ENCODE measurements at places on chromosomes 3 and 15. TPM values are rescaled to one million over a fixed set of nuclear protein-coding genes. Genes with fewer than 3 reads are reported as not detected.

DNA sequence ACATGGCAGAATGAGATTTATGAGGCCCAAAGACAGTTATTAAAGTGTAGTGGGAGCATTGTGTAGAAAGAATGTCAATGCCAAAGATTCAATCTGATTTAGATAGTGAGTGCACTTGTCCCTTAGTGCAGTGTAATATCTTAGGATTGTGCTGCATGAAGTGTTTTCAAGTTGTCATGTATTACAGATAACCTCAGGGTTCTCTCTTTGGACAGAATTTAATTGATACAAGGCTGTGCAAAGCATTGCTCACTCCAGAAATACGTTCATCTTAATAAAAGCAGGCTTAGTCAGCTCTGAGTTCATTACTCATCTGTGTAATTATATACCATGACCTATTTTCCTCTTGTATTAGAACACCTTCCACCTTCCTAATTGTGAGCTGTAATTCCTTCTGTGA lies 16.0 kb upstream of the GPR171 start:
- no peak for DNase-seq

- DNase-seq: no peak
Observed at GRCh38 chr3:169387751-169388696, 275.5 kb downstream of the MECOM start.

GRCh38 chr3:57793737-57794187 lies 37.7 kb downstream of the SLMAP start:
- DNase-seq: no peak

GRCh38 chr3:193470710-193471109 lies 84.0 kb downstream of the ATP13A4 start:
- DNase-seq: no peak

GRCh38 chr3:32450992-32451659 lies 51.5 kb downstream of the CMTM6 start:
- DNase-seq: no peak

GRCh38 chr3:157190380-157190872 lies 30.5 kb upstream of the CCNL1 start:
- DNase-seq: no peak

Gene B2M
- total RNA-seq: 6,300 TPM

Gene ITIH4
- total RNA-seq: 16.3 TPM

Gene ANKRD63
- total RNA-seq: not detected

Gene DUOX2
- not detected for total RNA-seq

Gene SERP1
- 83.4 TPM for total RNA-seq

Measured in activated CD8-positive, alpha-beta T cell treated with anti-CD3 and anti-CD28 coated beads, Interleukin-2, amount 10 ng/mL, durations not matched to agents 7 days and 5 days (primary cell).